ENCODE measurements at places on chromosomes 5 and 9. TPM values are rescaled to one million over a fixed set of nuclear protein-coding genes. Genes with fewer than 3 reads are reported as not detected.

The NFIL3 gene
- total RNA-seq: 14.9 TPM

The ADCY2 gene
- total RNA-seq: 6.5 TPM

The HK3 gene
- 0.74 TPM for total RNA-seq

The PAXX gene
- 9.3 TPM for total RNA-seq

The COL5A1 gene
- total RNA-seq: 622 TPM

The FBP2 gene
- total RNA-seq: 2.2 TPM

The SHROOM1 gene
- total RNA-seq: 7.2 TPM

The MCCC2 gene
- total RNA-seq: 50.9 TPM

The MYMK gene
- 1.2 TPM for total RNA-seq

The ADGRV1 gene
- total RNA-seq: 6.6 TPM

The NEUROG1 gene
- not detected for total RNA-seq

The HSPA9 gene
- total RNA-seq: 159 TPM

The KLF9 gene
- total RNA-seq: 15.4 TPM

The SLC9A3 gene
- 2.1 TPM for total RNA-seq

The CDKN2A gene
- 0.85 TPM for total RNA-seq

The WHRN gene
- 2.4 TPM for total RNA-seq

The SLC2A8 gene
- 20.8 TPM for total RNA-seq

The RFESD gene
- total RNA-seq: 7.6 TPM

The FIBCD1 gene
- total RNA-seq: 0.16 TPM

The FAM221B gene
- total RNA-seq: 0.21 TPM

The OGN gene
- 822 TPM for total RNA-seq

The SLC6A7 gene
- not detected for total RNA-seq

Measured in urinary bladder (tissue), 4 donors.